ENCODE measurements at places on chromosomes 3 and 15.
A peak's percentile ranks its signal among the peaks of the same experiment; 100 is the strongest.

- no peak for DNase-seq
Observed at GRCh38 chr3:149245738-149246451, 24.3 kb upstream of the CP start.

- no peak for DNase-seq
Observed at GRCh38 chr3:59249004-59249403, 199.2 kb upstream of the CFAP20DC start.

DNA sequence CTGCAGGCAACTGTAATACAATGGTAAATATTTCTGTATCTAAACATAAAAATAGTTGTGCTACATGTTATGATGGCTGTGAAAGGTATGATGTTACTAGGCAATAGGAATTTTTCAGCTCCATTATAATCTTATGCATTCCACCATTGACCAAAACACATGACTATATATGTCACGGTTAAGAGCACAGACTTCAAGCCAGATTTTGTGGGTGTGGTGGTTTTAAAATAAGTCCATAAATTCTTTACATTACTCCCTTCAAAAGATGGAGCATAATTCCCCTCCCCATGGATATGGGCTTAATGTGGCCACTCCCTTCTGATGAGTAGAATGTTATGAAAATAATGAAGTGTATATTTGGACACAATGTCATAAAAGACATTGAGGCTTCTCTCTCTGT lies 88.4 kb upstream of the TBC1D5 start:
- no peak for DNase-seq

DNA sequence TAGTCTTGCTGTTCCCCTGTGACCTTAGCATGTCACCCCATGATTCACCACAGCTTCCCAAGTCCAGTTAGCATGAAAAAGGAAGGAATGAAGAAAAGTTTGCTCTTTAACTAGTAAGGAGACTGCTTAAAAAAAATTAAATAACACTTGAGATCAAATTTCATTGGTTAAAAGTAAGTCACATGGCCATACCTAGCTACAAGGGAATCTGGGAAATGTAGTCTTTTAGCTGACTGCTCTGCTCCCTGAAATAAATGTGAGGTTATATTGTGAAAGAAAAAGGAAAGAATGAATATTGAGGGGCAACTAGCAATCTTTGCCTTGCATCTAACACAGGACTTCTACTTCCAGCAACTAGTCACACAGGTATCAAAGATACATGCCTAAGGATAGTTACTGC lies 84.7 kb upstream of the LRRN1 start:
- DNase-seq: no peak

DNA sequence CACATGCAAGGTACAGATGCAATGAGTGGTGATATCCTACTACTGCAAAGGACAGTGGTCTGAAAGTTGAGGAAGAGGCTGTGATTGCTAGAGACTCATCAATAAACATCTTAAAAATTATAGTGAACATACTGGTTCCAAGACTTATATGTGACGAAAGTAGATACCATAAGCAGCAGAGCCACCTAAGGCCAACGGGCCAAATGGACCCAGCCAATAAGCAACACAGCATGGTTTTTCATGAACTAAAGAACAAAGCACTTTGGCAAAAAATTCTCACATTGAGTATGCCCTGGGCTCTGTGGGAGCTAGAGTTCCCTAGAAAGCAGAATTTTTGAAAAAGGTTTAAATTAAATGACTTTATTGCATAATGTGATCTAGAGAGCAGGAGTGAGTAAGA lies 272.1 kb downstream of the SI start:
- DNase-seq: no peak

DNA sequence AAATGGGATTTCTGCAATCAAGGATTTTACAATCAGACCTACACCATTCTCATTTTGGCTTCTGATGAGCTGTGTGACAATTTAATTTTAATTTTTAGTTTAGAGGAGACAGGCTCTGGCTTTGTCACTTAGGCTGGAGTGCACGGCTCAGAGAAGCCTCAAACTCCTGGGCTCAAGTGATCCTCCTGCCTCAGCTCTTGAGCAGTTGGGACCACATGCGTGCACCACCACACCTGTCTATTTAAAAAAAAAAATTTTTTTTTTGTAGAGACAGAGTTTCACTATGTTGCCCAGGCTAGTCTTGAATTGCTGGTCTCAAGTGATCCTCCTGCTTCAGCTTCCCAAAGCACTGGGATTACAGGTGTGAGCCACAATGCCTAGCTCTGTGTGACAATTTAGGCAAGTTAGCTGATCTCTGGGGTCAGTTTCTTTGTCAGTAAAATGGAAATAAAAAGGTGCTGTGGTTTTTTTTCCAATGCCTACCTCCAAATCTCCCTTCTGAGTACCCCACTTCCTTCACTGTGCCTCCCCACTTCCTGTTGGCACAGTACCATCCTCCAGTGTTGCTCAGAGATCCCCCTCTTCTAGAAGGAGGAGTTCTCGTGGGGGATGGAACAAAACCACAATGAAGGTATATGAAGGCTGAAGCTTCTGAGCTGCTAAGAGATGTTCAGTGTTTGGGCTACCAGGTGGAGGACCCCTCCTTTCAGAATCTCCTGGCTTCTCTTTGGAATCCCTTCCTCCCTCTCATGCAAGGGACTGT lies 54.1 kb upstream of the GSK3B start:
- DNase-seq: no peak

- peak; percentile 8 for DNase-seq
Observed at GRCh38 chr3:45224824-45225464, 1.1 kb downstream of the TMEM158 start.

- DNase-seq: no peak
Observed at GRCh38 chr3:63970631-63971475, 52.4 kb downstream of the PSMD6 start.

DNA sequence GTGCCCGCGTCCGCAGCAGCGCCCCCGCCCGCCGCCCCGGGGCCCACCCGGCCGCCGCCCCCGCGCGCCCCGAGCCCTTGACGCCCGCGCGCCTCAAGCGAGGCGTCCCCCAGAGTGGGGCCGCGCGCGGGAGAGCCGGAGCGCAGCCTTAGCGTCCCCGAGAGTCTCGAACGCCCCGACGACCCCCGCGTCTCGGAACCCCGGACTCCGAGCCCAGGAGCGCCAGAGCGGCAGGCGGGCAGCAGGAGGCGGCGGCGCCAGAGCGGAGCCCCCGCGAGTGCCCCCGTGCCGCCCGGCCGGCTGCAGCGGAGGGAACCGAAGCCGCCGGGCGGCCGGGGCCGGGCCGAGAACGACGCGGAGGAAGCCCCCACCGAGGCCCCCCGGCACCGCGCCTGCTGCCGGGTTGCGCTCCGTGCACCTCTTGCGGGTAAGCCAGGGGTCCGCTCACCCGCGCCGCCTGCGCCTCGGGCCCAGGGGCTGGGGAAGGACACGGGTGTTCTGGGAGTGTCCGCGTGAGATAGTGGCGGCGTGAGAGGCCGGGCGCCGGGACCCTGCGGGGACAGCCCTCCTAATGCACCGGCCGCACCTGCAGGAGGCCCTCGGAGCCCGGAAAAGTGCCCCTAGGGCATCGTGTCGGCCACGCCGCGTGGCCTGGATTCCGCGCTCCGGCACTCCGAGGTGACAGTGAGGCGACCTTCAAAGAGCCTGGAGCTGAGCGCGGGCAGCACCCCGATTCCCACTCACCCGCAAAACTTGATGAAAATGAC lies 52.0 kb upstream of the ULK4 start:
- peak; percentile 27 for DNase-seq

- no peak for DNase-seq
Observed at GRCh38 chr3:8458238-8458661, 43.4 kb upstream of the LMCD1 start.

DNA sequence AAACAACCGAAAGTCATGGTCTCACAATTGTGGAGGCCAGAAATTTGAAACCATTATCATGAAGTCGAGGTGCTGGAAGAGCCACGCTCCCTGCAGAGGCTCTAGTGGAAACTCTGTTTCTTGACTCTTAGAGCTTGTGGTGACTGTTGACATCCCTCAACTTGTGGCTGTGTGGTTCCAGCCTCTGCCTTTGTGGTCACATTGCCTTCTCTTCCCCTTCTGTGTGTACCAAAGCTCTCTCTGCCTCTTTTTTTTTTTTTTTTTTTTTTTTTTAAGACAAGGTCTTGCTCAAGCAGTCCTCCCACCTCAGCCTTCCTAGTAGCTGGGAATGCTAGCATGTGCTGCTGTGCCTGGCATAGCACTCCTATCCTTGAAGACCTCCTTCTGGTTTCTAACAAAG lies 48.7 kb upstream of the CRTC3 start:
- DNase-seq: peak; percentile 37

DNA sequence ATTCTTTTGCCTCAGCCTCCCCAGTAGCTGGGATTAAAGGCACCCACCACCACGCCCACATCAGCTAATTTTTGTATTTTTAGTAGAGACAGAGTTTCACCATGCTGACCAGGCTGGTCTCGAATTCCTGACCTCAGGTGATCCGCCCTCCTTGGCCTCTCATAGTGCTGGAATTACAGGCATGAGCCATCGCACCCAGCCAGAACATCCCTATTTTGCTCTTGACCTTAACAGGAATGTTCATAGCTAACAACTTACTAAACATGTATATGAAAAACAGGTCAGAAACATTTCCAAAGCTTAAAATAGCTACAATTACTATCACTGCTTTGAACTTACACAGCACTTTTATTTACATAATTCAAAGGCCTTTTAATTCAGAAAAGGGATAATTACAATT lies 33.7 kb downstream of the UQCC5 start:
- no peak for DNase-seq

GRCh38 chr3:5579139-5579602 lies 391.7 kb downstream of the EDEM1 start:
- no peak for DNase-seq

DNA sequence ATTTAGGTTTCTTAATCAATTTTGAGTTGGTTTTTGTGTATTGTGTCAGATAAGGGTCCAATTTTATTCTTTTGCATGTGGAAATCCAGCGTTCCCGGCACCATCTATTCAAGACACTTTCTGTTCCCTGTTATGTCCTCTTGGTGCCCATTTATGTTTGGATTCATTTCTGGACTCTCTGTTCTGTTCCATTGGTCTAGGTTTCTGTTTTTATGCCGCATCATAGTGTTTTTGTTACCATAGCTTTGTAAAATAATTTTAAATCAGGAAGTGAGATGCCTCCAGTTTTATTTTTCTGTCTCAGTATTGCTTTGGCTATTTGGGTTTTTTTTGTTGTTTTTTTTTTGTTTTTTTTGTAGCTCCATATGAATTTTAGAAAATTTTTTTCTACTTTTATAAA lies 97.1 kb downstream of the LRRC28 start:
- no peak for DNase-seq

DNA sequence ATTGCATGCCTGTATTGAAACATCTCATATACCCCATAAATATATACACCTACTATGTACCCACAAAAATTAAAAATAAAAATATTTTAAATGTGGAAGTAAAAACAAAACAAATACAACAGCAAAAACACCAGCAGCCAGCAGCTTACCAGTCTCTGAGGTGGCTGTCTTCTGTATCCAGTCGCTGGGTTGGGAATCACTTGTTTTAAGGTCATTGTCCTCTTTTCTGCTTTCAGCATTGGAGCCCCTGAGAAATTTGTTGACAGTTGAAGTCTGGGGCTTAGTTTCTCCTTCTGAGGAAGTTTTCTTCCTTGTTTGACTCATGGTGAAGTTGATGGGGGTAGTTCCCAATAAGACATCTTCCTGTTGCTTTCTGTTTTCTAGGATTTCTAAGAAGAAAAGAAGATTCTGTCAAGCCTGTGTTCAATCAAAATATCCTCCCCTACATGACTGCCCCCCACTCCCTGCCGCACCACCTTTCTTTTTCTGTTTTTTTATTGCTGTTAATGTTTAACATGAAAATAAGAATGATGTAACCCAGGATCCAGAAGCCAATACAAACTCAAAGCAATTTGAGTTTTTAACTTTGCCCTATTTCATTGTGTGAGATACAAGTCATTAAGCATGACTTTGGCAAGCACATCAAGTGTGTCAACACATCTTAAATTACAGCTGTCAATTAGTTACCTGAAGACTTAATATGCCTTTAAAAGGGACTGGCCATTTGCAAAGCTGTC lies at the start of gene LRRC31:
LRRC31 (minus strand) TSS at position 452 of the 737 bp plus-strand sequence; CDS start at position 324, 128 bp downstream.
- DNase-seq: no peak

DNA sequence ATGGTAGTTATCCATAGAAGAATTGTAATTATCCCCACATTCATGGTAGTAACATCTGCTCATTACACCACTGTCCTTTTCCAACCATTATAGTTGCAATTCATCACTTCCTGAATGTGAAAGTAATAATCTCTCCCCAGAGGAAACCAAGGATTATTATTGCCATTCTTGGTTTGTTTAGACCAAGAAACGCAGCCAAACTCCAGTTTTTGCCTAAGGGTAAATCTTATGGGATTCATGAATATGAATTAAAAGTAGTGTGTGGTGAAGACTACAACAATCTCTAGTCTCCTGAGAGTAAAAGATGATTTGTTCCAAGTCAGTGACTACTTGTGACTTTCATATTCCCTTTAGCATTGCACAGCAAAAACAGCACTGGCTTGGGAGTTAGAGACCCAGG lies 45.7 kb upstream of the ABI3BP start:
- DNase-seq: no peak

DNA sequence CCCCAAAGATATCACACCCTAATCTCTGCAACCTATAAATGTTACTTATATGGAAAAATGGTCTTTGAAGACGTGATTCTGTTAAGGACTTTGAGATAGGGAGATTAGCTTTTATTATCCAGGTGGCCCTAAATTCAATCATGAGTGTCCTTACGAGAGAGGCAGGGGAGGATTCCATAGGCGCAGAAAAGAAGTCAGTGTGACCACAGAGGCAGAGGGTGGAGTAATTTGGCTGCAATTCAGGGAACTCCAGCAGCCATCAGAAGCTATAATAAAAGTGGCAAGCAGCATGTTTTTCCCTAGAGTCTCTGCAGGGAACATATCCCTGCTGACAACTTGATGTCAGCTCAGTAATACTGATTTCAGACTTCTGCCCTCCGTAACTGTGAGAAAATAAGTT lies 315.2 kb upstream of the ROBO2 start:
- DNase-seq: no peak

DNA sequence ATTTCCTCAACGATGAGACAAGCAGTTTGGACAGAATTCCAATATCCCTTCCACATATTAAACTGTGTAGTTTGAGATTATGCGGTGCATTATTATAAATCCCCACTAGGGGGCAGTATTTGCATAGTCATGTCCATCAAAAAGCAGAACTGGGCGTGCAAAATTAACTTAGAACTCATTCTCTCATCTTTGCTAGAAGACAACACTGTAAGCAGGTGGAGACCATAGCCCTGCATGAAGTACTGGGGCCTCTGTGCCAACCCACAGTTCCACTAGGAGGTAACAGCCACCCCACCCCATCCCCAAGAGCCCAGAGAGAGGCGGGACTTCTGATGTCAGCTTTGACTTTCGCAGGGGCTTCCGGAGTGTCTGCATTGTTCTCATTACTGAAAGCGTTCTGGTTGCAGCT lies 106.6 kb upstream of the TMC3 start:
- DNase-seq: peak; percentile 53

GRCh38 chr3:44179246-44179645 lies 62.4 kb upstream of the TOPAZ1 start:
- no peak for DNase-seq

DNA sequence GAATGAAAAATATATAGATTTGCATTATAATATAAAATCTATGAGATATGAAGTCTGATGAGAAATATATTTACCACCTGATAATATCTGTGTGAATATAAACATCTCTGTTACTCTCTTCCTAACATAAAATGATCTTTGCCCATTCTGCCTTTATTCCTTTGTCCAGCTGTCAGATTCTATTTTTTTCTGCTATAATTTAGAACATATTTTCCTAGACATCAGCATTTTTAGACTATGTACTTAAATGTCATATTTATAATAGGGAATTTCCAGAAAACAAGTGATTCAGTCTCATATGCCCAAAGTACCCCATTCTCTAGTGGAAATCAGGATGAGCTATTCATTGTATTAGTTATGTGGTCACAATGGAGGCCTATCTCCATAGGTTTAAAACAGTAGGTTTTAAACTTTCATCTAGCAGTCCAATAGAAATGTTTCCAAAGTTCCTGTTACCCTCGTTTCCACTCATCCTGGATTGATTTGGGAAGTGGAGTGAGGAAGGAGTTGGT lies 83.3 kb downstream of the FILIP1L start:
- no peak for DNase-seq

Data from CD4-positive, alpha-beta T cell treated with Interleukin-12 subunit alpha and Interleukin-12 subunit beta, for 1 hour (primary cell).